Epithelial cell of prostate (primary cell): ENCODE measurements at places on chromosomes 5 and 9.

DNA sequence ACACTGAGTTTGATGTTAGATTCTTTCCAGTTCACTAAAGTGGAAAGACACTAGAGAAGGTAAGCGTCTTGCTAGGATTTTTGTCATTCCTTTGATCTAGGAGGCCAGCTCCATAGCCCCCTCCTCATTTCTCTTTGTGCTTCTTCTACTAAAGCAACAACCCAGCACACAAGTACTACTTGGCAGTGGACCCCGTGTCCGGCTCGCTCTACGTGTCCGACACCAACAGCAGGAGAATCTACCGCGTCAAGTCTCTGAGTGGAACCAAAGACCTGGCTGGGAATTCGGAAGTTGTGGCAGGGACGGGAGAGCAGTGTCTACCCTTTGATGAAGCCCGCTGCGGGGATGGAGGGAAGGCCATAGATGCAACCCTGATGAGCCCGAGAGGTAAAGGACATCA, 76.6 kb upstream of the WWC1 start:
- DNase-seq = no peak

GRCh38 chr5:79269733-79270166, 33.8 kb downstream of the JMY start:
- DNase-seq = no peak

- no peak for DNase-seq
These were observed 221.3 kb downstream of the PIK3R1 start for GRCh38 chr5:68436686-68437520.

DNA sequence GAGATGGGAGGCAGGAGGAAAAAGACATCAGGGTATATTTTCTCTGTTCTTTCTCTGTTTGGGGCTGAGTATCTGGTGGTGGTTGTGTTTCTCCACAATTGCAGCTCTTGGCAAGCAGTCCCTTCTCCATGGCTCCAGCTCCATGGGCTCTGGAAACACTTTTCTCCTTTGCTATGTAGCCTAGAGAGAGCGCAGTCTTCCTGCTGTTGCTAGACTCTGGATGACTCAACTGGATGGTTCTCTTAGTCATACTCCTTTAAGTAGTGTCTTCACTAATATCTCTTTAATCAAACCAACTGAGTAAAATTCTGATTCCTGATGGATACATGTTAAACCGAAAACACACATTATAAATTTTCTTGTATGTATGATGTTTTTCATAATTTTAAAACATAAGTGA, 3.3 kb upstream of the PLGRKT start:
- no peak for DNase-seq

GRCh38 chr9:137055385-137056364, 1.8 kb upstream of the ENTPD2 start:
- no peak for DNase-seq

DNA sequence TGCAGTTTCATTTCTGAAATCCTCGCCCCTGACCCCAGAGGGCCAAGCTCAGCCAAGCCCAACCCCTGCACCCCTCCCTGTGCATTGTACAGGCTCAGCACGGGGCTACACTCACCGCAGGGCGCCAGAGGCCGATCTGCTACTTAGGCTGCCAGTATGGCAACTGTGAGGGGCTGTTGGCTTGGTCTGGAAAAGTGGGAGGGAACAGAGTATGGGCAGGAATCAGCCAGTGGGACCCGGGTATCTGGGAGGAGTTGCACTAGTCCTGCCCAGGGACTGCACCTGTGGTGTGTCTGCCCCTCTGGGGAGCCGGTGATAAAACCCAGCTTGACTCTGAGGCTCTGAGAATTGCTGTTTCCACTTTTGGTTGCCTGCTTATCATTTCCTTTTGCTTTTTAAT, 167.4 kb upstream of the KIF2A start:
- DNase-seq = no peak
